Activated CD4-positive, alpha-beta T cell treated with anti-CD3 and anti-CD28 coated beads for 4 hours (primary cell): ENCODE measurements at places on chromosomes 3 and 15.

DNA sequence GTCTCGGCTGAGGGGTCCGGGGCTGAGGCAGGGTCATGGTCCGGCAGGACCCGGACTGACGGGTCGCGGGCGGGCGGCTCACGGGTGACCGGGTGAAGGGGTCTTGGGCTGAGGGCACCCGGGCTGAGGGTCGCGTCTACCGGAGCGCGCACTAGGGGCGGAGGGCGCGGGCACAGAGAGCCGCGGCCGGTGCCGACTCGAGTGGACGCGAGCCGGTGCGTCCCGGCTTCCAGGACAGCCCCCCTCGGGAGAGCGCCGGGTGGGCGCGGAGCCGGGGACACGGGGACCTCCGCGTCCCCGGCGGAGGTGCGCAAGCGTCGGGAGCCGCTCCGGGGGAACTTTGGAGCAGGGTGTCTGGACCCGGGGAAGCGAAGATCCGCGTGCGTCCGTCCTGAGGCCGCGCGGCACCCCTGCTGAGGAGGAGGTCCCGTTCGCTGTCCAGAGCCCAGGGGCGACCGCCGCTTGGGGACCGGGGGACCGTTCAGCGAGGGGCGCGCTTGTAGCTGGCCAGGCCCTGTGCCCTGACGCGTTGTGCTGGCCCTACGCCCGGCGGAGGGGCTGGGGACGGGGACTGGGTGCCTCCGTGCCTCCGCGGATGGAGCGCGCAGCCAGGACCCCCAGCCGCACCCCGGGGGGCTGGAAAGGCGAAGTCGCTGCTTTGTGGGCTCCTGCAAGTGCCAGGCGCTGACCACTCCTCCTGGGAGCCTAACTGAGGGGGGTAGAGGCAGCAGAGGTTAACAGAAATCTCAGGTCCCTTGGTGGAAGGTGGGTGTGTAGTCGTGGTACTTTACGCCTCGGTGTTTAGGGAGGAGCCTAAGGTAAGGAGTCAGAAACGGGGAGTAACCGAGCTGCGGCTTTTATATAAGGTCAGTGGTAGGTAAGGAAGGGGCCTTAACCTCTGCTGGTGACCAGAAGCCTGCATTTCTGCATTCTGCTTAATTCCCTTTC, at the start of gene PPARG:
PPARG (plus strand) TSS at position 889 of the 948 bp plus-strand sequence. CDS start 90,642 bp downstream, outside the sequence.
- DNase-seq: no peak

DNA sequence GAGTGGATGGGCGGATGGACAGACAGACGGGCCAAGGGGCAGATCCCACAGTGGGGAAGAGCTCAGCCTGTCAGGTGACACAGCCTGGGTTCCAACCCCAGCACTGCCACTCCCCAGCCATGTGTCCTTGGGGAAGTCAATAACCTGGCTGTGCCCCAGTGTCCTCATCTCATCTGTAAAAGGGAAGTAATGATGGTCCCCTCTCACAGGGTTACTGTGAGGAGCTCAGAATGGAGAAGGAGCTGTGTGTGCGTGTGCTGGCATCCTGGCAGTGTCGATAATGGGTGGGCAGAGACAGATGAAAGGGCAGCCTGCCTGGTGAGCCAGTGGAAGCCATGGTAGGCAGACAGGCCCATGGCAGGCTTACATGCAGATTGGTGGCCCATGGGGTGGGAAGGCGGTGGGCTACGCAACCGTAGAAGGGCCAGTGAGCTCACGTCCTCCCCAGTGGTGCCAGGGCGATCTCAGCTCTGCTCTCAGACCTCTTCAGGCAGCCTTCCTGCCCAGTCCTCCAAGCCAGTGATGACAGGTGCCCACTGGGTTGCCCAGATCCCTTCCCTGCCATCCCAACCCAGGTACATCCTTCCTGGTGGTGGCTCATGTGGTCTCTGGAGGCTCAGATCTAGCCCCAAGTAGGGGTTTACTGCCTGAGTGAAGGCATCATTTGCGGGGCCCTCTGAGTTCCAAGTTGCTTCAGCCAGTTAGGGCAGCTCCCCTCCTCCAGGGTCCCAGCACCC, 2.3 kb upstream of the DNAJB8 start:
- DNase-seq: no peak

DNA sequence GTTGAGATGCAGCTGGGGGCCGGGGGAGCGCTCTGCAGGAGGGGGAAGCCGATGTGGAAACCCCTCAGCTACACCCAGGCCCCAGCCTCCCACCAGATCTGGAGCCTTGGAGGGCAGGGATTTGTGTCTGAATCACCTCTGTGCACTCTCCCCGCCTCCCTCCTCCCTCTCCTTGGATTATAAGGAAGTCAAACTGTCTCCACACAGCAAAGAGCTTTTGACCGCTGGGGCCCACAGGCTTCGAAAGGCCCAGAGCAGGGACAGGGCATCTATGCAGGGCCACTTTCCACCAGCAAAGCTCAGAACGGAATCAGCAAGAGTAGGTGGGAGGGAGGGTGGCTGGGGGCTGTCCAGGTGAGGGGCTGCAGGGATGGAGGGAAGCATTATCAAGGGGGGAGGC, 68.9 kb downstream of the IQSEC1 start:
- no peak for DNase-seq

- no peak for DNase-seq
Measured at GRCh38 chr15:89307791-89308190, 26.8 kb downstream of the POLG start.

- DNase-seq: no peak
Measured at GRCh38 chr15:68684476-68684875, 105.7 kb downstream of the CORO2B start.

GRCh38 chr3:61961900-61962299, 400.5 kb downstream of the PTPRG start:
- DNase-seq: no peak

DNA sequence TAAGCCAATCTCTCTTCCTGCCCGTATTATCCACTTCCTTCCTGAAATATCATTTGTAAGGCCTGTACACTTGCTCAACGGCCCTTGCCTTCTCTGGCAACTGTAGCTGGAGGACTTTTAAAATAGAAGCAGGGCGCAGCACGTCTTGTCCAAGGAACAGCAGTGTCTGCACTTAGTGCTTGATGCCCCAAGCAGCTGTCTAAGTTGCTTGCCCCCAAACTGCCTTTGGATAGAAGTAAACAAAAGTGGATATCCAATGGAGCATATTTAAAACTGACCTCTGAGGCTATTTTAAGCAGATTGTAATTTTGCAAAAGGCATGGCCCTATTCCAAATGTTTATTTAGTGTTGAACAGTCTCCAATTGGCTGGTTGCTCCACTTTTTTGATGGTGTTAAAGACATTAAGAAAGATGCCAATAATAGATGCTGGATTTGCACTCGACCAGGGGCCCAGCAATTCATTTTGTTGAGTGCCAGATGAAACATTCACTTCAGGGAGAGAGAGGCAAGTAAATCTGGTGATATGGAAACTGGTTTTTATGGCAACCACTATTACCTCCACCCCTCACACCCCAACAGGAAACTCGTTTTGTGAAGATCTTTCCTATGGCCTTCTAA, 526.8 kb upstream of the TBL1XR1 start:
- no peak for DNase-seq

GRCh38 chr3:15493436-15493835, 28.1 kb downstream of the COLQ start:
- DNase-seq: no peak

DNA sequence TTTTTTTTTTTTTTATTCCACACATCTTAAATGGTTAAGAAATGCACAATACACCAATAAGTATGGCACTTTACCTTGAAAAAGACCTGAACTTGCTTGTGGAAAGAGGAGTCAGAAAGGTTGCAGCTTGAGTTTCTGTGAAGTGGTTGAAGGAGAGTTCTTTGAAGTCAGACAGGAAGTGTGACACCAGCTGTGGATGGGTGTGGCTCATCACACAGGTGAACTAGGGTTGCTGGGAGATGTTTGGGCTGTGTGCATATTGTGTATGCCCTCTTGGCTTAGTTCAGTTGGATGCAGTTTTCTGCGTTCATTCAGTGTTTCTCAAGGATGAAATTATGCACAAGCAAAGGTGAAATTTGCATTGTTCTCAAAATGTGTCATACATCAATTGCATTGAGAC, 6.3 kb downstream of the AEN start:
- peak; percentile 68 for DNase-seq

GRCh38 chr3:143429628-143430514, 310.3 kb downstream of the CHST2 start:
- no peak for DNase-seq

DNA sequence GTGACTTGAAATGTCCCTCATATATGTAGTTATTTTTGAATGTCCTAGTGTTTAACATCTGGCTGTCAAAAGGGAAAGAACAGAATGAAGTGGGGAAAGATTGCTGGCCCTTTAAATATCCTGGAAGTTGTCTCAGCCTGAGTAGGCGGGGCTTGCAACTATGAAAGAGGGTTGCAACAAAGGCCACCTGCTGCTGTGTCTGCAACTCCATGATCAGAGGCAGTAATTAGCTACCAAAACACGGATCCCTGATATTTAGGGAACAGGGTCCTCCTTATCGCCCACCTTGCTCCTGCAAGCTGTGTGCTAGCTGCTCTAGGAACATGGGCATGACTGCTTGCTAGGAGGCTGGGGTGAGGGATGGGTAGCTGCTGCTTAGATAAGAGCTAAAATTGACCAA, 100.2 kb upstream of the CFAP20DC start:
- no peak for DNase-seq

DNA sequence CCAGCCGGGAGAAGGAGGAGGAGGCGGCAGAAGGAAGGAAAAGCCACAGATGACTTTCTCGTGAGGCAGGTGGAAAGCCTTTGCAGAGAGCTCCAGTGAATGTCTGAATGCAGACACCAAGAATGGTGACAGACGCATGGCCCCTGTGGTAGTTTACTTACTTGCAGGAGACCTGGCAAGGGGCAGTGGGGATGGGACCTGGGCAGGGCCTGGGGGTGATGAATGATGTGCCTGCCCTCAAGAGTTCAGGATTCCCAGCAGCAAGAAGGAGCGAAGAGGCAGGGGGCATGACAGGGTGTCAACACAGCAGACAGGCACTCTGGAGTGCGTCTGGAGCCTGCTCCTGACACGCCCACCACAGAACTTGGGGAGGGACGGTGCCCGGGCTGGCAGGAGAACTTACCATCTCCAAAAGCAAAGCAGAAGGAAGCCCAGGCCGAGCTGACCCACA, 260.5 kb upstream of the LYSMD4 start:
- no peak for DNase-seq

DNA sequence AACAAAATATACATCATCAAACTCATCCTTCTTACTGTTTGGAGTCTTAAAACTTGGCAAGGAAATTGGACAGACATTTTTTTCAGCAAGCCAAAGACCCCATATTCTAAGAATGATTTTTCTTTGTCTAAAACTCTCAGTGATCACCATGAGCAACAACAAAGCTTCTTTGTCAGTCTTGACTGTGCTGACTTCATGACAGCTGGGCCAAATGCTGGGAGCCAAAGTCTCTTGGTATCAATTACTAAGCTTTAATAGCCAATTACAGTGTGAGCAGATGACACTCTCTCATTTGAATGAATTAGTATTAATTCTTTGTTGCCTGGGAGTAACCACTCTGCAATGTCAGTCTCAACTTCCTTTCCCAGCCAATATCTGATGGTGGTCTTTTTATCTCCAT, 48.1 kb upstream of the GK5 start:
- DNase-seq: no peak

GRCh38 chr15:62059108-62059815, 985 bp downstream of the VPS13C start:
- no peak for DNase-seq

DNA sequence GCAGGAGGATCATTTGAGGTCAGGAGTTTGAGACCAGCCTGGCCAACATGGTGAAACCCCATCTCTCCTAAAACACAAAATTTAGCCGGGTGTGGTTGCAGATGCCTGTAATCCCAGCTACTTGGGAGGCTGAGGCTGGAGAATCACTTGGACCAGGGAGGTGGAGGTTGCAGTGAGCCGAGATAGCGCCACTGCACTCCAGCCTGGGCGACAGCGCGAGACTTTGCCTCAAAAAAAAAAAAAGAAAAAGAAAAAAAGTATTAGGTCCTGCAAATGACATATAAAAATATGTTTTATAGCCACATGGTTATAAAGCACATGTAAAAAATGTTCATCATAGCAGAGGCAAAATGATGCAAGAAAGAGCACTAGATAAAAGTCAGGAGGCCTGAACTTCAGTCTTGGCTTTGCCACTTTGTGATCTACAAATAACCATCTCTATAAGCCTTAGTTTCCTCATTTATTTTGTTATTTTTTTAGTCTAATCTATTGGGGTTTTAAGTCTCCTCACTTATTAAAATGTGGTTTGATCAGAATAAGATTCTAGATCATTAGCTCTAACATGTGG, 4.9 kb downstream of the SLC12A6 start:
- DNase-seq: no peak

GRCh38 chr15:81294516-81294880, 29.4 kb downstream of the STARD5 start:
- DNase-seq: no peak

- DNase-seq: no peak
Measured at GRCh38 chr15:68646696-68647095, 67.9 kb downstream of the CORO2B start.

- no peak for DNase-seq
Measured at GRCh38 chr3:152719264-152719663, 115.7 kb upstream of the P2RY1 start.

DNA sequence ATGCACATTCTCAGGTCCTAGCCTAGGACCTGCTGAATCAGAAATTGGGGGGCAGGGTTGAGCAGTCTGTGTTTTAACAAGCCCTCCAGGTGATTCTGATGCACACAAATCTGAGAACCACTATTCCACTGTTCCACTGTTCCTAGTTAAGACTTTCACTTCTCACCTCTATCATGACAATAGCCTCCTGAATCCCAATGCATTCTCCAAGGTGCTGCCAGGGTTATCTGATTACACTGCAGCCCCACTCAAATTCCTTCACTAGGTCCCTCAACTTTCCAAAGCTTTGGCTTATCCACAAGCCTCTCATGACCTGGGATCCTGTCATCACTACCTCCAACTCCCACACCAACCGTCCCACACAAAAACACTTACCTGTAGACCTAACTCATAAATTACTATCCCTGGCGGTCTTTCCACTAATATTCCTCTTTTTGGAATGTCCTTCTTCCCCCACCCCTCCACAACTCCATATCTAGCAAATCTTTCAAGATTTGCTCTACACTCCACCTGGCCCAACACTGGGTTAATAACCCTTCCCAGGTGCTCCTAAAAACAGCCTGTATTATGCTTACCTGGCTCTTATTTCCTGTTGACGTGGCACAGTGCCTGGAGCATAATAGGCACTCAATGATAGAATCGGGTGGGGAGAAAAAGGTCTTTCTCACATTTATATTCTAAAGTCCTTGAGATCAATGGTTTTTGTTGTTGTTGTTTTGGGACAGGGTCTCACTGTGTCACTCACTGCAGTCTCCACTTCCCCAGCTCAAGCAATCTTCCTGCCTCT, 27.2 kb downstream of the TBL1XR1 start:
- no peak for DNase-seq
